ENCODE measurements at places on chromosomes 13 and 19.

DNA sequence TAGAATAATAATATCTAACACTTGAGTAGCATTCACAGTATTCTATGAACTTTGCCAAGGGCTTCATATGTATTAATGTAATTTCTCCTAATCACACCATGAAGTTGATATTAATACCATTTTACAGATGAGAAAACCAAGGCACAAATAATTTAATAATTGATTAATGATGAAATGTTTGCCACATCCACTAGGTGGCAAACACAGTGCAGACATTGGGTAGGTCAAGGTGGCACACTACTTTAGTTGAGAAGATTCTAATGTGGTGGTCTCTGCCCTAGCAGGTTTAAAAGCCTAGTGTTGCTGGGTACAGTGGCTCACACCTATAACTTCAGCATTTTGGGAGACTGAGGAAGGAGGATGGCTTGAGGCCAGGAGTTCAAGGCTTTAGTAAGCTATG, 412.4 kb downstream of the SUCLA2 start:
- DNase-seq = no peak

DNA sequence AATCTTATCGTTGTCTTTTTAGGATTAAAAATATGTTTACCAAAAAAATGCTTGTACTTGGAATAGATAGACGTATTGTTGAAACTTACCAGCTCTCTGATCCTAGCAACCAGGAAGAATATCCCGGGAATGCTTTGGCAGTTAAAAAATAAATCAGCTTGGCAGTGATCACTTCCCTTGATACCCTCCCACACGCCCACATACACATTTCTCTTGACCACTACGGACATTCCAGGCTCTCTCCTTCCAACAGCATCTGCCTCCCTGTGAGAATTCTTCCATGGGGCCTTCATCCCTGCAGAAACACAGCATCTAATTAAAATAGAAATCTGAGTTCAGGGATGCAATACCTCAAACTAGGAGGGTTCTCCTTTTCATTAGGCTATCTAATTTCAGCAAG, 57.9 kb downstream of the THSD1 start:
- DNase-seq = no peak

- no peak for DNase-seq
These were observed 3.4 kb upstream of the IRF2BP1 start for GRCh38 chr19:45889210-45889885.

GRCh38 chr19:51792932-51793331, 2.0 kb upstream of the FPR3 start:
- DNase-seq = no peak

DNA sequence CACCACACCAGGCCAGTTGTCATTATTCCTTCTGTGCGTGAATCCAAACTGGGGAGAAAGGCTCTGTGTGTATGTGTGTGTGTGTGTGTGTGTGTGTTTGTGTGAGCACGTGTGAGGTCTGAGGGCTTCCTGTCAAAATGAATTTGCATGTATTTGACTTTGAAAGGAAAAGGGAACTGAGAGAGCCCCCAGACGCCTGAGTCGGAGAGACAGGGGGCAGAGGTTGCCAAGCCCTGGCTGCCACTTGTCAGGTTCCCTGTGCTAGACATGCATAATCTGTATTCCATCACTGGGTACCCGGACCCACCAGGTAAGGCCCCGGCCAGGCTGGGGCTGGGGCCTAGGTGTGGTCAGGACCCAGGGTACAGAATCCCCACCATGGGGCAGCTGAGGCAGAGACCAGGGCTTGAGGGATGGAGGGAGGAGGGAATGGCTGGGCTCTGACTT, at the start of gene CLEC17A:
TSS of gene CLEC17A (plus strand) at position 191 of the 447 bp plus-strand sequence. CDS start at position 268, 77 bp downstream.
- no peak for DNase-seq

GRCh38 chr19:2084993-2085720, 11.0 kb downstream of the MOB3A start:
- no peak for DNase-seq
